AG08395 (cell line): ENCODE measurements at places on chromosomes 5 and 9.

- DNase-seq = no peak
These were observed 127.8 kb downstream of the SAXO1 start for GRCh38 chr9:18905028-18905882.

- DNase-seq = no peak
These were observed 18.2 kb upstream of the CARD19 start for GRCh38 chr9:93077811-93078210.

DNA sequence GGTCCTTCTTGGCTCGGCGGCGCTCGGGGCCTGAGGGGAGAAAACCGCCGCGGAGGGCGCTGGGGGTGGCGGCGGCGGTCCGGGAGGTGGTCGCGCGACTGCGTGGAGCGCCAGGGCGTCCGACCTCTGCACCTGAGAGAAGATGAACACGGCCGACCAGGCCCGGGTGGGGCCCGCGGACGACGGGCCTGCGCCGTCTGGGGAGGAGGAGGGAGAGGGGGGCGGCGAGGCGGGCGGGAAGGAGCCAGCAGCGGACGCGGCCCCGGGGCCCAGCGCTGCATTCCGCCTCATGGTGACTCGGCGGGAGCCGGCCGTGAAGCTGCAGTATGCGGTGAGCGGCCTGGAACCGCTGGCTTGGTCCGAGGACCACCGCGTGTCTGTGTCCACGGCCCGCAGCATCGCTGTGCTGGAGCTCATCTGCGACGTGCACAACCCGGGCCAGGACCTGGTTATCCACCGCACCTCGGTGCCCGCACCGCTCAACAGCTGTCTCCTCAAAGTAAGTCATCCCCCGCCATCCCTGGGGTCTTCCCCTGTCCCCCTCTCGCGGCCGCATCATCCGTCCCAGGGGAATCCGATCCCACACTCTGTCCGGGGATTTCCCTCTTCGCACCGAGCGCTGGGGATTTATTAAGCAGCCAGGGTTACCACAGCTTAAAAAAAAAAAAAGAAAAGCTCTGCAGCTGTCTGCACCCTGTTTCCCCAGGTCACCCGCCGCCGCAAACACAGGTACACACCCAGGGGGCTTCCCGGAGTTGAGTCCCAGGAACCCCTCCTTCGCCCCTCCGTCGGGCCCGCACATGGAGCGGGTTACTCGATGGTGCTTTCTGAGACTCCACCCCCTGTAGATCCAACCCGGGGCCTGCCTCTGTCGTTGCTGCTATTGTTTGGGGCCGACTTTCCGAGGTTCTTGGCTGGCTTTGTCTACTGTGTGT is at the start of gene GTF3C4:
Gene GTF3C4, plus strand, starts transcription at position 8 of the 935 bp plus-strand sequence. Its CDS starts 135 bp downstream, at position 143.
- DNase-seq = peak; percentile 25

DNA sequence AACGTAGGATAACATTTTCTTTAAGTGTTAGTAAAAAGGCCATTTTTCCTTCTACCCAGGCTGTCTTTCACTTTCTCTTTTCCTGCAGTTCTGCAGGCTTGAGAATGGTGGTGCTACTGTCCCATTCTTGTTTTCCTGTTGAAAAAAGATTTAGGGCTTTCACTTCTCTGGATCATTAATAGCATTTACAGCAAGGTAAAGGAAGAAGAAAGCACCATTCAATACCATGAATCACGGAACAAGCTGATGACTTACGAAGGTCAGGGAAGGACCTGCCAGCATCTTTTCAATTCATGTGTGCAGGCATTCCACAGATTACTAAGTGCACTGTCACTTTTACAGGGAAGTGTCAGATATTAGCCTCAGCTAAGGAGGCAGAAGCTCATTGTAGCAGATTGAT is 292.8 kb downstream of the YTHDC2 start:
- DNase-seq = peak; percentile 10

DNA sequence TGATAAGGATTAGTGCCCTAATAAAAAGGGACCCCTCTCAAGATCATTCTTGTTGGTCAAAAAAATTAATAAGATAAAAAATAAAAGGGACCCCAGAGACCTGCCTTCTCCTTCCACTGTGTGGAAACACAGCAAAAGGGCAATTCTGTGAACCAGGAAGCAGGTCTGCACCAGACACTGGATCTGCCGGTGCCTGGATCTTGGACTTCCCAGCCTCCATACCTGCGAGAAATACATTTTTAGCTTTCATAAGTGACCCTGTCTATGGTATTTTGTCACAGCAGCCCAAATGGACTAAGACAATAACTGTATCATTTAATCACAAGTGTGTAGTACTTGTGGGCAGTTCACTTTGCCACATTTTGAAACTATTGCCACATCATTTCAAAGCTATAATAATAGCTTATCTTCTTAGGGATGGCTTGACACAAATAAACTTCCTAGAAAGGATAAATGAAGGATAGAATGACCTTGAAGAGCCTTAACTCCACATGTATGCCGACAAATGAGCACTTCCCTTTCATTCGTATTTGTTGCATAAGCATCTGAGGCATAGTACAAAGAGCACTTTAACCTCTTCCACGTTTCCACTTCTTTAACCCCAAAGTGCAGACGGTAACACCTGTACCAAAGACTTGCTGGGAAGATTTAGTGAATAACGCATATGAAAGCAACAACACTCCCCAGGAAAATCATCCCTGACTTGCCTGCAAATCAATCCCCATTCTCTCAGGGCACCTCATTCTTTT is 336.5 kb downstream of the RFX3 start:
- no peak for DNase-seq

GRCh38 chr9:97695995-97696802 is 941 bp downstream of the XPA start:
- no peak for DNase-seq

- DNase-seq = no peak
These were observed 13.7 kb downstream of the IRX4 start for GRCh38 chr5:1868886-1869475.

DNA sequence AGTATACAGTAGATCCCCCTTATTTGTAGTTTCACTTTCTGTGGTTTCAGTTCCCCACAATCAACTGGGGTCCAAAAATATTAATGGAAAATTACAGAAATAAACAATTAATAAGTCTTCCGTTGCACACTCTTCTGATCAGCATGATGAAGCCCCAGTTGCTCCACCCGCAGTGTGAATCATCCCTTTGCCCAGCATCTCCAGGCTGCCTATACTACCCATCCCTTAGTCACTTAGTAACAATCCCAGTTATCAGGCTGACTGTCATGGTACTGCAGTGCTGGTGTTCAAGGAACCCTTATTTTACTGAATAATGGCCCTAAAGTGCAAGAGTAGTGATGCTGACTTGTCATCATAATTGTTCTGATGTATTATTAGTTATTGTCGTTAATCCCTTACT is 28.9 kb downstream of the SHC3 start:
- peak; percentile 70 for DNase-seq

DNA sequence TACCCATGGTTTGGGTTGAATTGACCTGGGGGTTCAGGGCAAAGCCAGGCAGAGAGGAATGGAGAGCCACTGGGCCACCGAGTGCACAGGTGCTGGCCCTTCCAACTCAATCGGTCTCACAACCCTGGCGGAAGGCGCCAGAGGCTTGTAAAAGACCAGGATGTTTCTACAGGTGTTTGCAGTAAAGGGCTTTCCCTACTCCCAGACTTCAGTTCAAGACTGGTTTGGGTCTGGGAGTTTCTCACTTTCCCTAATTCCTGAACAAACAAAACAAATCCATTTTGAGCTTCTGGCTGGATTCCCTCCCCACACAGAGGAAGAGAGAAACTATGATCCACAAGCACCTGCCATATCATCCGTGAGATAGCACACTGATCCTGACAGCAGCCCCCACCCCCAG is 125.2 kb upstream of the KLF4 start:
- DNase-seq = no peak

DNA sequence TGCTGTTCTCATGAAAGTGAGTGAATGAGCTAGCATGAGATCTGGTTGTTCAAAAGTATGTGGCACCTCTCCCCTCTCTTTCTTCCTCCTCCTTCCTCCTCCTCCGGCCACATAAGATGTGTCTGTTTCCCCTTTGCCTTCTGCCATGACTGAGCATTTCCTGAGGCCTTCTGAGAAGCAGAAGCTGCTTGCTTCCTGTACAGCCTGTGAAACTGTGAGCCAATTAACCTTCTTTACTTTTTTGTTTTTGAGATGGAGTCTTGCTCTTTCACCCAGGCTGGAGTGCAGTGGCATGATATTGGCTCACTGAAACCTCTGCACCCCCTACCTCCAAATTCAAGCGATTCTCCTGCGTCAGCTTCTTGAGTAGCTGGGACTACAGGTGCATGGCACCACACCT is 6.1 kb downstream of the S100Z start:
- no peak for DNase-seq
